ENCODE measurements at places on chromosomes 7 and 10. TPM values are rescaled to one million over a fixed set of nuclear protein-coding genes. Genes with fewer than 3 reads are reported as not detected.
A peak's percentile ranks its signal among the peaks of the same experiment; 100 is the strongest.

The CLCN1 gene
- total RNA-seq = 0.10 TPM

The CCL26 gene
- total RNA-seq = not detected

The LEP gene
- total RNA-seq = not detected

The TMEM229A gene
- total RNA-seq = not detected

The NPTX2 gene
- total RNA-seq = not detected

The VENTX gene
- not detected for total RNA-seq

The NUTM2D gene
- total RNA-seq = 3.0 TPM

The C10orf95 gene
- total RNA-seq = 0.33 TPM

The PHYHIPL gene
- not detected for total RNA-seq

DNA sequence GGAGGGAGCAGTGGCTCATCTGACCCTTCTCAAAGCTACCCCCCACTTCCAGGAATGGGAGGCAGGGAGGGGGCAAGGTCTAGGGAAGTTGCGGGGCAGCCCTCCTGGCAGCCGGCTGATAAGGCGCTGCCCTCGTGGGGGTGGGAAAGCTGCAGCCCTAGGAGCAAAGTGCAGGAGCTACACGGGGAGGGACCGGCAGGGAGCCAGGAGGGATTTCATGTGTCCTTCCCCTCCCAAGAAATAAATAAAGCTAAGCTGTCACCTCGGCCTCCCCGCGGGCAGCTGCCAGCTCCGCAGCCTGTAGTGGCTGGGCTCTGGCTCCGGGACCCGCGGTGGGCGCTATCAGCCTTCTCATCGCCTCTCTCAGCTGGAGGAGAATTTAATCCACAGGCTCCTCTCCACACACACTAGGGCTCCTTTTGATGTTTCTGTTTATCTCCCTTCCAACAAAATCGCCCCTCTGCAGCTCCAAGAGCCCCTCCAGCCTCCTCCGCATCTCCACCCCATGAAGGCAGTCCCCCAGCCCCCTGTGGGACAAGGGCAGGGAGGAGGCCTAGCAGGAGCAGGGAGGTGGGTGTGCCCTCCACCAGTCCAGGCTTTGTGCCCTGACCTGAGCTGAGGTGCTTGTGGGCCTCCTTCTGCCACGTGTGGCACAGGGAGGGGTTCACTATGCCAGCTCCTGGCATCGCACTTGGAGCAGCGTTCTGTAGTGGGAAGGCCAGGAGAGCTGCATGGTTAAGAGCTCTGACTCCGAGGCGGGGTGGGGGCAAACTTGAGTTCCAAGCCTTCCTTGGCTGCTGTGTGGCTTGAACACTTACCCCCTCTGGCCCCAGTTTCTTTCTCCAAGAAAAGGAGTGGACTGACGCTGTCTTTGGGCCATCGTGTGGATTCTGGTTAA is 80.5 kb downstream of the C10orf105 start:
- DNase-seq = no peak
- no peak overlapping the region for H3K4me3 ChIP-seq
- H3K4me1 ChIP-seq = peaks cover 7% of the 10 kb centered on the region
- H3K27ac ChIP-seq = no peak overlapping the region
- no peaks in the 10 kb centered on the region for H3K36me3 ChIP-seq
- no peaks in the 10 kb centered on the region for H3K27me3 ChIP-seq

GRCh38 chr10:91434041-91434440 is 23.9 kb downstream of the HECTD2 start:
- no peaks in the 10 kb centered on the region for H3K27me3 ChIP-seq
- DNase-seq = no peak
- H3K36me3 ChIP-seq = peaks cover 6% of the 10 kb centered on the region
- no peak overlapping the region for H3K27ac ChIP-seq
- H3K4me3 ChIP-seq = no peak overlapping the region

DNA sequence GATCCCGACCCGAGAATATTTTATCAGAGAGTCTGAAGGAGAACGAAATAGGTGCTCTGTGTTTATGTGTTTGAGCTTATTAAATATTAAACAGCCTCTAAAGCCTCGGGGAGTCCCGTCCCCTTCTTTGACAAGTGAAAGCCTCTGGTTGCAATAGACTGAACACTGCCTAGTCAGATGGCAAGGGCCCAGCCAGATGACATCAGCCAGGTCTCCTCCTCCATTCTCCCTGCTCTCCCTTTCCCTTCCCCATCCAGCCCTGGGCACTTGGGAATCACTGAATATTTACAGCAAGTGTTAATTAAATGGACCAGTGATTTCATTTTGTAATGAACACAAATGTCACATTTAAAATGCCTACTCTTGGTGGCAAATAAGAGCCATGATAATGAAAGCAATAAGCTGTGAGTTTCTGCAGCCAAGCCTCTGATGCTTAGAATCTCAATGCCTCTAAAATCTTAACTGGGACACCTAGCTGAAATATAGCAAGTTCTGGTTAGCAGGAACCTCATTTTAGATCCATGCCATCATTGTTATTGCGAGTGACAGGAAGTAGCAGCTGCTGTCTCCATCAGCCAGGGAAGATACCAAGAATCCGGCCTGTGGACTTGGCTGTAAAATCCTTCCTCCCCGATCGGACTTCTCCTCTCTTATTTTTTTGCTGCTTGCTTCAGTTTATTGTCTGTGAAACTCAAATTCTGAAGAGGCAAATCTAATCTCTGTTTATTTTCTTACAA is 202.1 kb downstream of the PRPF18 start:
- H3K27ac ChIP-seq = peak overlapping the region; percentile 70
- no peaks in the 10 kb centered on the region for H3K27me3 ChIP-seq
- DNase-seq = no peak
- peaks cover 33% of the 10 kb centered on the region for H3K4me1 ChIP-seq

GRCh38 chr7:14018751-14019150 is 29.3 kb upstream of the ETV1 start:
- no peaks in the 10 kb centered on the region for H3K4me1 ChIP-seq
- no peak for DNase-seq
- H3K27ac ChIP-seq = no peak overlapping the region
- H3K4me3 ChIP-seq = no peak overlapping the region
- H3K36me3 ChIP-seq = no peaks in the 10 kb centered on the region

DNA sequence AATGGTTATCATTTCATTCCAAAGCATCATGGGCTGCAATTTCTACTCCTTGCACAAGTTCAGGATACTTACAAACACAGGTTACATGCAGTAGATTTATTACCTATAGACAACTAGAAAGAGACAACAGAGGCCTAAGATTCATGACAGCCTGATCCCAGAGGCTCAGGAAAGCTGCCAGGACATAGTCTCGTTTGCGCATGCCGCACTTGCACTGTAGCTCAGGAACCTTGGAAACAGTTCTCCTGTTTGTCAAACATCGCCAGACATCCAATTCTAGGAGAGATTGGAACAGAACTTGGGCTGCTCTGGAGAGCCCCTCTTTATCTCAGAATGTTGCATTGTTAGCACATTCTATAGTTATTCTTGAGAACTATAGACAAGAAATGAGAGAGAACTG is 216.2 kb upstream of the CDC14C start:
- no peaks in the 10 kb centered on the region for H3K4me1 ChIP-seq
- H3K27me3 ChIP-seq = no peaks in the 10 kb centered on the region
- DNase-seq = no peak
- H3K4me3 ChIP-seq = no peak overlapping the region

GRCh38 chr10:69389827-69390490 is 26.8 kb downstream of the TACR2 start:
- DNase-seq = peak; percentile 38
- peaks cover 32% of the 10 kb centered on the region for H3K4me1 ChIP-seq
- peaks cover 70% of the 10 kb centered on the region for H3K36me3 ChIP-seq
- no peaks in the 10 kb centered on the region for H3K27me3 ChIP-seq
- no peak overlapping the region for H3K4me3 ChIP-seq

DNA sequence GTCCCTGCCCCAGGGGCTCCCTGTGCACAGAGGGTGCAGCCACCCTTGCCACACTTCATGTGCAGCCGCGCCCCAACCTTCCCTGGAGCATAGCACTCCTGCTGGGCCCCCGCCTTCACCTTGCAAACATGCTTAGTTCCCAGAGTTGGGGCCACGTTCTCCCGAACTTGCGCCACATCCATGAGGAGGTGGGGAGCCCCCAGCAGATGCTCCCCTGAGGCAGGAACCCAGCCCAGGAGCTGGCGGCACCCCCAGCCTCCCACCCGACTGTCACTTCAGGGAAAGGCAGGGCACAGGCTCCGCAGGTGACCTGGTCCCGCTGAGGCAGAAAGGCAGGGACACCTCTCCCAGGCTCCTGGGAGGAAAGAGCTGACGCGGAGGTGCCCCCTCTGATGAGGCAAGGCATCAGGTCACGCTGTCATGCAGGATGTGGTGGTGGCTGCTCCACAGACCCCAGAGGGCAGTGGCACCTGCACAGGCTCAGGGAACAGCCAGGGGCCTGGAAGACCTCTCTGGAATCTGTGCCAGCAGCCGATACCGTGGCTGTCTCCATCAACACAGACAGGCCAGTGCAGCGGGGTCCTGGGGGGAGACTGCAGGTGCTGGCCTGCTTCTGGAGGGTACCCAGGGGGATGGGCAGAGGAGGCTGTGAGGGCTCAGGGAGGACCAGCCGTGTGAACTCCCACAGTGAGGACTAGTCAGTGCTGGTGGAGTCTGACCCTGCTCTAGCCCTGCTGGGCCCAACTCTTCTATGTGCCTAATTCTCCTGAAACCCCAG is 221.3 kb downstream of the MAD1L1 start:
- H3K27me3 ChIP-seq = no peaks in the 10 kb centered on the region
- no peak overlapping the region for H3K27ac ChIP-seq
- H3K4me1 ChIP-seq = no peaks in the 10 kb centered on the region
- H3K36me3 ChIP-seq = no peaks in the 10 kb centered on the region
- H3K4me3 ChIP-seq = no peak overlapping the region

GRCh38 chr10:100307684-100308083 is 21.2 kb upstream of the BLOC1S2 start:
- no peak for DNase-seq
- H3K27me3 ChIP-seq = peaks cover 61% of the 10 kb centered on the region
- H3K4me1 ChIP-seq = no peaks in the 10 kb centered on the region
- no peak overlapping the region for H3K27ac ChIP-seq

- H3K4me3 ChIP-seq = no peak overlapping the region
- H3K4me1 ChIP-seq = no peaks in the 10 kb centered on the region
- H3K36me3 ChIP-seq = no peaks in the 10 kb centered on the region
- no peak overlapping the region for H3K27ac ChIP-seq
These were observed 21.8 kb upstream of the SEMA3C start for GRCh38 chr7:80940539-80941207.

GRCh38 chr10:45180946-45181875 is 134.2 kb downstream of the OR13A1 start:
- no peaks in the 10 kb centered on the region for H3K27me3 ChIP-seq
- no peak for DNase-seq
- H3K36me3 ChIP-seq = no peaks in the 10 kb centered on the region
- no peak overlapping the region for H3K4me3 ChIP-seq
- no peak overlapping the region for H3K27ac ChIP-seq

DNA sequence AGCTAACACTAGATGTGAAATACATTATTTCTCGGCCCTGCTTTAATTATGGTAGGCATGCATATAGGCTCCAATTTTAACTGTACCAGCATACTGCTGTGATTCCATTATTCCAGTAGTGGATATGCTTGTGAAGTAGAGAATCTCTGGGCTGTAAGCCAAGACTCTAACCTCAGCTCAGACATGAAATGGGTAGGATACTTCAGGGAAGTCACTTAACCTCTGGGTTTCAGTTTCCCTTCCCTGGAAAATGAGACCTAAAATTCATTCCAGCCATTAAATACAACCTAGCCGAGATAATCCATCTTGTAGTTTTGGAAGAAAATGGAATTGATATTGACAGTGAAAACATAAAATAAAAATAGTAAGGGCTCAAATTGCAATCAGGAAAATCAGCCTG is 59.6 kb upstream of the TRIL start:
- H3K27ac ChIP-seq = no peak overlapping the region
- H3K4me3 ChIP-seq = no peak overlapping the region
- DNase-seq = no peak
- H3K27me3 ChIP-seq = no peaks in the 10 kb centered on the region

GRCh38 chr7:8126601-8127167 is 135.3 kb downstream of the ICA1 start:
- H3K27ac ChIP-seq = peak overlapping the region; percentile 100
- H3K27me3 ChIP-seq = no peaks in the 10 kb centered on the region
- peaks cover 10% of the 10 kb centered on the region for H3K36me3 ChIP-seq
- H3K4me3 ChIP-seq = no peak overlapping the region
- no peak for DNase-seq

DNA sequence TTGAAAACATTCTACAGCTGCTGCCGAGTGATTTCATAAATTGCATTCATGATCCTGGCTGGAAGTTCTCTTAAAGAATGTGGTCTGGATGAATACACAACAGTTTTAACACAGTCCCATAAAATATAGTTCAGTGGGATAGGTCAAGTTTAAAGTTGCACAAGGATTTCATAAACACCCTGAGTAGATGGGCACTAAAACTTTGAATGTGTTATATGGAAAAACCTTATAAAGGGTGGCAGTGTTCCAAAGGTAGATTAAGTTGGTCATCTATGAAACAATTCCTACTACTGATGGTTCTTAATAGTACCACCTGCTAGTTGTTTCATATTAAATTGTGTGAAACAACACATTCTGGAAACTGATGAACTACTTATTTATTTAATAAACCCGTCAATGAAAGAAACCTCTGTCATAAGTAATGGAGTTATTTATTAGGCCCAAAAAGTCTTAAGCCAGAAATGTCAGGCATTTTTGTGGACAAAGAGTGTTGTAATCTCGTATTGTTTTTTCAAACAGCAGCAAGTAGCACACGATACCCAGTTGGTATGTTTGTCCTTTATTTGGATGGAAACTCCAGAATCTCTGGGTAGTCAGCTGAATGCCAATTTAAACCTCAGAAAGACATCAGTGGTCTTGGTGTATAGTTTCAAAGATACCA is 14.3 kb upstream of the RPA3 start:
- H3K36me3 ChIP-seq = no peaks in the 10 kb centered on the region
- H3K4me1 ChIP-seq = peaks cover 2% of the 10 kb centered on the region
- H3K27ac ChIP-seq = no peak overlapping the region
- no peaks in the 10 kb centered on the region for H3K27me3 ChIP-seq

- H3K4me3 ChIP-seq = no peak overlapping the region
- DNase-seq = no peak
- H3K27ac ChIP-seq = no peak overlapping the region
- no peaks in the 10 kb centered on the region for H3K4me1 ChIP-seq
- H3K36me3 ChIP-seq = no peaks in the 10 kb centered on the region
These were observed 28.6 kb upstream of the BMPER start for GRCh38 chr7:33876596-33877274.
